ENCODE measurements at places on chromosomes 6 and 20. TPM values are rescaled to one million over a fixed set of nuclear protein-coding genes. Genes with fewer than 3 reads are reported as not detected.

GRCh38 chr6:63353286-63353630 lies 33.5 kb upstream of the LGSN start:
- no peak for DNase-seq
- no peak overlapping the region for H3K27ac ChIP-seq
- no peaks in the 10 kb centered on the region for H3K4me1 ChIP-seq
- no peaks in the 10 kb centered on the region for H3K36me3 ChIP-seq
- no peak overlapping the region for H3K4me3 ChIP-seq

DNA sequence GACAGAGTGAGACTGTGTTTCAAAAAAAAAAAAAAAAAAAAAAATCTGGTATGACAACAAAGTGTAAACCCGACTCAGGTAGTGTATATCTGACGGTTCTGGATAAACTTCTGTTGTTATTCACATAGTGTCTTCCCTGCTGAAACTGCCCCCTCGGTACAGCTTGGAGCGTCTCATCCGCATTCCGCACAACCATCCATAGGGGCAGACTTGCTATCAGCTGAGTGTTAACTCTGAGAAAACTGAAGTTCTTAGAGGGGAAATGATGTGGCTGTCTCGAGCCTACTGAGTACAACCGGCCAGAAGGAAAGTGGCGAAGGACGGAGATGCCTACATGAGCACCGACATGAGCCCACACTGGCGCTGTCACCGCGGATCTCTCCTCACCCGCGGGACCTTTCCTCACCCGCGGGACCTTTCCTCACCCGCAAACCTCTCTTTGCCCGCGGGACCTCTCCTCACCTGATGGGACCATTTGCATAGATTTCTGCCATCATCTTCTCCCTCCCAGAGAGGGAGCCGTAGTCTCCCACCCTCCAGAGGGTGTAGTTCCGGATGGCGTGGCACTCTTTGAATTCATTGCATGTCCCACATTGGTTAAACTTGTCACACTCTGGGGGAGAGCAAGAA lies 9.8 kb downstream of the CTSZ start:
- H3K27me3 ChIP-seq: no peaks in the 10 kb centered on the region
- no peak for DNase-seq
- no peak overlapping the region for H3K27ac ChIP-seq
- no peak overlapping the region for H3K4me3 ChIP-seq
- H3K4me1 ChIP-seq: no peaks in the 10 kb centered on the region
- H3K36me3 ChIP-seq: peaks cover 62% of the 10 kb centered on the region

DNA sequence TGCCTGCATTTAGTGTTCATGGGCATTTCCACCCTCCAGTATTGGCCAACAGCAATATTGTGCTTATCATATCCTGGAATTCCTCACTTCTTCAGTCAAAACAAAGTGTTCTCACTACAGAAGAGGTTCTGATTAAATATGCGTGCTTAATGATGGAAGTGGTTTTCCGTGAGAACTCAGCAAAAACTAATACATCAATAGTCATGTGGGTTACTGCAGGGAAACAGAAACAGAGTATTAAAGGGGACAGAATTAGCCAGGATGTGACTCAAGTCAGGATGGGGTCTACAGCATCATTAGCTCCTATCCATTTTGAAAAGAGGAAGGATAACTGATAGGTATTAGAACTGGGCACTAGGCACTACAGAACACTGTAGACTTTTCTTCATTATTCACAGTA lies 384.6 kb downstream of the CDKAL1 start:
- no peaks in the 10 kb centered on the region for H3K4me1 ChIP-seq
- no peaks in the 10 kb centered on the region for H3K36me3 ChIP-seq
- H3K4me3 ChIP-seq: no peak overlapping the region
- H3K27me3 ChIP-seq: no peaks in the 10 kb centered on the region

- no peaks in the 10 kb centered on the region for H3K27me3 ChIP-seq
- DNase-seq: no peak
- H3K27ac ChIP-seq: no peak overlapping the region
Observed at GRCh38 chr6:47709160-47709559, 10.8 kb downstream of the ADGRF4 start.

DNA sequence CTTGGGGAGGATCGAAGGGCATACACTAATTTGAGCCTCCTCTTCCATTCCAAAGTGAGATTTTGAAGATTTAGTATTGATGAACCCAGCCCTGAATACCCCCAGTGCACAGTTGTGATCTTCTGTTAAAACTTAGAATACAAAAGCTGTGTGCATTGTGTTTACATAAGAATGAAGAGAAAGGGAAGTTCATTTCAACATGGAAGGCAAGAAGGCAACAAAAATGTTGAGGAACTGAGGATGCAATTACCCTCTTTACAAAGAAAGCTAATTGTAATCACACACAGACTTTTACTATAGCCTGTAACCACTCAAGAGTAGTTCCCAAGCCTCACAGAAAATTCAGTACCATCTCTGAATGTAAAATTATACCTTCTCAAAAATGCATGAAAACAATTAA lies 49.3 kb downstream of the GFOD1 start:
- no peaks in the 10 kb centered on the region for H3K36me3 ChIP-seq
- no peak overlapping the region for H3K27ac ChIP-seq
- peaks cover 24% of the 10 kb centered on the region for H3K4me1 ChIP-seq
- no peak overlapping the region for H3K4me3 ChIP-seq
- no peak for DNase-seq

- DNase-seq: no peak
- H3K27me3 ChIP-seq: no peaks in the 10 kb centered on the region
- H3K4me3 ChIP-seq: no peak overlapping the region
- no peaks in the 10 kb centered on the region for H3K4me1 ChIP-seq
- no peak overlapping the region for H3K27ac ChIP-seq
Observed at GRCh38 chr6:20644667-20645370, 110.6 kb downstream of the CDKAL1 start.

- no peak for DNase-seq
- no peak overlapping the region for H3K27ac ChIP-seq
- H3K4me1 ChIP-seq: peaks cover 11% of the 10 kb centered on the region
- H3K4me3 ChIP-seq: no peak overlapping the region
Observed at GRCh38 chr6:10526156-10526555, 5.0 kb downstream of the GCNT2 start.

GRCh38 chr20:16898433-16898832 lies 150.3 kb downstream of the OTOR start:
- H3K27me3 ChIP-seq: no peaks in the 10 kb centered on the region
- no peak for DNase-seq
- no peaks in the 10 kb centered on the region for H3K36me3 ChIP-seq
- H3K4me3 ChIP-seq: no peak overlapping the region
- H3K4me1 ChIP-seq: no peaks in the 10 kb centered on the region
- H3K27ac ChIP-seq: no peak overlapping the region

DNA sequence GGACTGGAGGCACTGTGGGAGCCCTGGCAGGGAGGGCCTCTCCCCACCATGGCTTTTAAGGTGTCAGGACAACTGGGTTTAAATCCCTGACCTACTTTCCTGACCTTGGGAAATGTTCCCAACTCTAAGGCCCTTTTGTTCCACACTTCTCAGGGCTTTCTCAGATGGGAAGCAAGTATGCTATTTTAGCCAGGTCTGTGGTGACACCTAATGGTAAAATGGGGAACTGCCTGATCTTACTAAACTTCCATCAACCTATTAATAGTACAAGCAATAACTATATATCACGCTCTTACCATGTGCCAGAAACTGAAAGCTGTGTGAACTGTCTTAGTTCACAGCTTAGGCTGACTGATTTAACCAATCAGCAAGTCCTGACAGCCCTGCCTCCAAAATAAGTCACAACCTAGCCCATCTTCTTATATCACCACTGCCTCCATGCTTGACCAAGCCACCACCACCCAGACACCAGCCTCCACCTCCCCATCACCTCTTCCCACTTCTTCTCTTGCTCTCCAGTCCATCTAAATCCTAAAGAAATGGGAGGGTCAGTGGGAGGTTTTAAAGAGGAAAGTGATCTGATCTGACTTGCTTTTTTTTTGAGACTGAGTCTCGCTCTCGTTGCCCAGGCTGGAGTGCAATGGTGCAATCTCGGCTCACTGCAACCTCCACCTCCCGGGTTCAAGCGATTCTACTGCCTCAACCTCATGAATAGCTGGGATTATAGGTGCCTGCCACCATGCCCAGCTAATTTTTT lies 6.9 kb upstream of the BLCAP start:
- H3K27me3 ChIP-seq: no peaks in the 10 kb centered on the region
- no peak for DNase-seq
- no peaks in the 10 kb centered on the region for H3K36me3 ChIP-seq
- peak overlapping the region; percentile 27 for H3K27ac ChIP-seq

DNA sequence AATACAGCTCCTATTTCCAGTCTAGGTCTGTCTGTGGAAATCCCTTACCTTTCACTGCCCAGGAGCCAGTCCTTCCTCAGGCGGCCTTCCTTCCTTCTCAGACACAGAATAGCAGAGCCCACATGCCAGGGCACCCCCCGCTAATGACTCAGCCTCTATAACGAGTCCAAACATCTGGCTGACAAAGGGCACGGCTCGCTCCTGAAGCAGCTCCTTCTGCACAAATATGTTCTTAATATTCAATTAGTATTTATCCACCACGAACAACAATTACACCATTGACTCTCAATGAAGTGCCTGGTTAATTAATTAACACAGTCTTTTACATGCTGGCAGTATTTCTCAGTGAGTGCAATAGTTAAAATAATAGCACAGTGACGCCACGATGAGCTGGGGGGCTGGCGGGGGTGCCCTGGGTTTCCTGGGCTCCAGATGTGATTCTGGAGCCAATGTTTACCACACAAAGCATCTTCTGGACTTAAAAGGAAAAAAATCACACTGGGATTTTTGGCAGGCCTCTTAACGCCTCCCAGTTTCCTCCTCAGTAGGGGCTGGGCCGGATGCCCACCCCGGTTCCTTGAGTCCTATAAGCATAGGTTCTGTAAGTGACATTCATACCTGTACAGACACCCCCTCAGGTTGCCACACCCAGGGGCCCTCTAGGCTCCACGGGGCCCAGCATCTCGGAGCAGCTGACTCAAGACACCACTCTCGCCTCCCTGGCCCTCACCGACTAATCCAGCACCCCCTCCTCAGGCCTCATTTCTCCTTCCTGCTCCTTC lies 158.6 kb upstream of the MLN start:
- H3K4me1 ChIP-seq: peaks cover 8% of the 10 kb centered on the region
- no peak for DNase-seq
- no peaks in the 10 kb centered on the region for H3K36me3 ChIP-seq
- no peak overlapping the region for H3K4me3 ChIP-seq
- peaks cover 7% of the 10 kb centered on the region for H3K27me3 ChIP-seq

GRCh38 chr6:112122756-112123155 lies 35.4 kb downstream of the FAM229B start:
- H3K4me3 ChIP-seq: no peak overlapping the region
- DNase-seq: no peak
- peaks cover 47% of the 10 kb centered on the region for H3K36me3 ChIP-seq
- H3K27ac ChIP-seq: no peak overlapping the region

- no peaks in the 10 kb centered on the region for H3K4me1 ChIP-seq
- no peak overlapping the region for H3K4me3 ChIP-seq
- no peaks in the 10 kb centered on the region for H3K36me3 ChIP-seq
- H3K27ac ChIP-seq: no peak overlapping the region
Observed at GRCh38 chr6:167985911-167986595, 11.4 kb upstream of the KIF25 start.

- no peaks in the 10 kb centered on the region for H3K4me1 ChIP-seq
- DNase-seq: no peak
- H3K27ac ChIP-seq: no peak overlapping the region
- peaks cover 4% of the 10 kb centered on the region for H3K27me3 ChIP-seq
Observed at GRCh38 chr6:917939-918338, 225.0 kb upstream of the EXOC2 start.

- H3K27me3 ChIP-seq: no peaks in the 10 kb centered on the region
- no peak for DNase-seq
- H3K36me3 ChIP-seq: no peaks in the 10 kb centered on the region
Observed at GRCh38 chr6:154469306-154469935, 41.1 kb downstream of the CNKSR3 start.

GRCh38 chr6:79152269-79152737 lies 74.2 kb upstream of the PHIP start:
- no peaks in the 10 kb centered on the region for H3K27me3 ChIP-seq
- no peak for DNase-seq
- no peaks in the 10 kb centered on the region for H3K4me1 ChIP-seq
- H3K27ac ChIP-seq: no peak overlapping the region
- no peaks in the 10 kb centered on the region for H3K36me3 ChIP-seq

DNA sequence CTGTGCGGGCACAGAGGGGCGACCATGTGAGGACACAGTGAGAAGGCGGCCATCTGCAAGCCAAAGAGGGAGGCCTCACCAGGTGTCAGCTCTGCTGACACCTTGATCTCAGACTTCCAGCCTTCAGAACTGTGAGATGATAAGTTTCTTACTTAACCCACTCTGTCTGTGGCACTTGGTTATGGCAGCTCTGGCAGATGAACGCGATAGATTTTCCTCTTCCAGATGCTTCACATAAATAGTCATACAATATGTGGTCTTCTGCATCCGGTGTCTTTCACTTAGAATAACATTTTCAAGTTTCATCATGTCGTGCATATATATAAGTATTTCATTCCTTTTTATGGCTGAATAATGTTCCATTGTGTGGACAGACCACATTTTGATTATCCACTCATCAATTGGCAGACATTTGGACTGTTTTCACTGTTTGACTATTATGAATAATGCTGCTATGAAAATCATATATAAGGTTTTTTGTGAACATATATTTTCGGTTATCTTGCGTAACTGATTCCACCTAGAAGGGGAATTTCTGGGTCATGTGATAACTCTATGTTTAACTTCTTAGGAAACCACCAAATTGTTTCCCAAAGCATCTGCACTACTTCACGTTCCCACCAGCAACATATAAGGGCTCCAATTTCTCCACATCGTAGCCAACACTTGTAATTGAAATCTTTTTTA lies 30.2 kb downstream of the PRR18 start:
- no peaks in the 10 kb centered on the region for H3K27me3 ChIP-seq
- H3K27ac ChIP-seq: no peak overlapping the region
- DNase-seq: no peak
- H3K36me3 ChIP-seq: no peaks in the 10 kb centered on the region

The FNDC11 gene
- not detected for polyA plus RNA-seq

The C6orf52 gene
- polyA plus RNA-seq: 1.3 TPM

The MTHFD1L gene
- polyA plus RNA-seq: 1.4 TPM

The SRSF12 gene
- 0.36 TPM for polyA plus RNA-seq

The FRK gene
- 3.6 TPM for polyA plus RNA-seq

The ATP6V1G2 gene
- not detected for polyA plus RNA-seq

The FOXQ1 gene
- 0.34 TPM for polyA plus RNA-seq
